ENCODE measurements at places on chromosomes 12 and 14. TPM values are rescaled to one million over a fixed set of nuclear protein-coding genes. Genes with fewer than 3 reads are reported as not detected.

The TMEM116 gene
- total RNA-seq, result 10.5 TPM

The CORO1C gene
- total RNA-seq, result 87.4 TPM

The HOXC12 gene
- not detected for total RNA-seq

The LGR5 gene
- total RNA-seq, result not detected

- no peaks in the 10 kb centered on the region for H3K27me3 ChIP-seq
- DNase-seq, result no peak
- no peaks in the 10 kb centered on the region for H3K4me1 ChIP-seq
- no peak overlapping the region for H3K27ac ChIP-seq
Measured at GRCh38 chr14:87386524-87386923, 606.5 kb downstream of the GALC start.

DNA sequence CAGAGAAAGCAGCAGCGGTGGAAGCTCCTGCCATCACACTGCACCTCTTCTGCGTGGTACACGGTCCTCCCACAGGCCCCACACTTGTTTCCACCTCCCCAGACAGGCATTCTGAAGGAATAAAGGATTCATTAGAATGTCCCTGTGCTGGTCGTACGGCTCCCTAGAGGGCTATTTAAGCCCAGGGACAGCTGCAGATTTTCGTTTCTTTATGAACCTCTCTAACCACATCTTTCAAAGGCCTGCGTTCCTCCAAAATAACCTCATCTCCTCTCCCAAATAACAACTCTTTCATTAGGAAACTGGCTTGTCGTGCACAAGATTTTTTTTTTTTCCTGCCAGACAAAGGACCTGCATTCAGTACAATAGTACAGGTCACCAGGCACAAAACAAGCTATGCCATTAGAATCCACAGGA is 12.7 kb downstream of the CSRP2 start:
- peaks cover 1% of the 10 kb centered on the region for H3K36me3 ChIP-seq
- H3K4me3 ChIP-seq, result no peak overlapping the region
- H3K4me1 ChIP-seq, result peaks cover 3% of the 10 kb centered on the region
- H3K27me3 ChIP-seq, result peaks cover 34% of the 10 kb centered on the region
- no peak overlapping the region for H3K27ac ChIP-seq

DNA sequence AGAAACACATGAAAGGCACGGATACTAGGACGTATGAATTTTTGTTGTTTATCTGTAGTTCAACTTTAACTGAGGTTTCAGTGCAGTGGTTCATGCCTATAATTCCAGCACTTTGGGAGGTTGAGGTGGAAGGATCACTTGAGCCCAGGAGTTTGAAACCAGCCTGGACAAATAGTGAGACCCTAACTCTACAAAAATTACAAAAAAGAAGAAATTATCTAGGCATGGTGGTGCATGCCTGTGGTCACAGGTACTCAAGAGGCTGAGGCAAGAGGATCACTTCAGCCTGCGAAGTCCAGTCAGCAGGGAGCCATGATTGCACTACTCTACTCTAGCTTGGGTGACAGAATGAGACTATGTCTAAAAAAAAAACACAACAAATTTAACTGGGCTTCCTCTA is 8.0 kb downstream of the KRT6B start:
- no peak overlapping the region for H3K4me3 ChIP-seq
- H3K27ac ChIP-seq, result no peak overlapping the region
- H3K4me1 ChIP-seq, result no peaks in the 10 kb centered on the region
- no peaks in the 10 kb centered on the region for H3K36me3 ChIP-seq

GRCh38 chr12:3236345-3237187 is 159.4 kb downstream of the TSPAN9 start:
- no peak overlapping the region for H3K4me3 ChIP-seq
- H3K4me1 ChIP-seq, result no peaks in the 10 kb centered on the region
- H3K27me3 ChIP-seq, result no peaks in the 10 kb centered on the region
- no peak for DNase-seq
- no peaks in the 10 kb centered on the region for H3K36me3 ChIP-seq

DNA sequence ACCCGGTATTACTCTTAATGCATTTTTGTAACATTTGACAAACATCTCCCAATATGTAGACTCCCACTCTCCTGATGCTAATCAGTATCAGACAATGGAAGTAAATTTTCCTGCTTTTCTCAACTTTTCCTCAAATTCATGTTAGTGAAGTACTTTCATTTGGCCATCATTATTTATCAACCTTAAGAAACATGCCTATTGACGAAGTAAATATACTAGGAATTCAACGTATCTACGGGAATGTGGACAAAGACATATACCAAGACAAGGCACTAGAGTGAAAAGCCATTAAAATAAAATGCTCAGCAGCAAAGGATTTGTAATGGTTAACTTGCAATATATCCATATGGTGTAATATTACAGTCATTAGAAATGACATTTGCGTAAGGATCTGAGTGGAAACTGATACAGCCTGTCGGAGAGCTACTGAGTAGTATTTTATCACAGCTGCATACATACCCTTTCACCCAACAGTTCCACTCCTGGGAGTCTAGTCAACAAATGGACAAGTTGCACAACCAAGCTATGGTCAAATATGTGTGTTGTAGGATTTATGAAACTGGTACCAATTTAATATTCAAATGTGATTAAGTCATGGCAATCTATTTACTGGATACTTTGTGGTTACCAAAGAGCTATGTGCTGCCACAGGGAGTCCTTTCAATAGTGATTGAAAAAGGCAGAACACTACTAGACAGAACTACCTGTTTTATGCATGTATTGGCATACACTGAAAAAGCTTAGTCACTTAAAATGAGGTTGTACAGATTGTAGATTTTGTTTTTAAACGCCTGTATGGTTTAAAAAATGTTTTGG is 26.5 kb downstream of the NUDT4 start:
- peak overlapping the region; percentile 66 for H3K27ac ChIP-seq
- H3K4me3 ChIP-seq, result no peak overlapping the region
- DNase-seq, result no peak
- H3K36me3 ChIP-seq, result peaks cover 29% of the 10 kb centered on the region
- H3K27me3 ChIP-seq, result no peaks in the 10 kb centered on the region

DNA sequence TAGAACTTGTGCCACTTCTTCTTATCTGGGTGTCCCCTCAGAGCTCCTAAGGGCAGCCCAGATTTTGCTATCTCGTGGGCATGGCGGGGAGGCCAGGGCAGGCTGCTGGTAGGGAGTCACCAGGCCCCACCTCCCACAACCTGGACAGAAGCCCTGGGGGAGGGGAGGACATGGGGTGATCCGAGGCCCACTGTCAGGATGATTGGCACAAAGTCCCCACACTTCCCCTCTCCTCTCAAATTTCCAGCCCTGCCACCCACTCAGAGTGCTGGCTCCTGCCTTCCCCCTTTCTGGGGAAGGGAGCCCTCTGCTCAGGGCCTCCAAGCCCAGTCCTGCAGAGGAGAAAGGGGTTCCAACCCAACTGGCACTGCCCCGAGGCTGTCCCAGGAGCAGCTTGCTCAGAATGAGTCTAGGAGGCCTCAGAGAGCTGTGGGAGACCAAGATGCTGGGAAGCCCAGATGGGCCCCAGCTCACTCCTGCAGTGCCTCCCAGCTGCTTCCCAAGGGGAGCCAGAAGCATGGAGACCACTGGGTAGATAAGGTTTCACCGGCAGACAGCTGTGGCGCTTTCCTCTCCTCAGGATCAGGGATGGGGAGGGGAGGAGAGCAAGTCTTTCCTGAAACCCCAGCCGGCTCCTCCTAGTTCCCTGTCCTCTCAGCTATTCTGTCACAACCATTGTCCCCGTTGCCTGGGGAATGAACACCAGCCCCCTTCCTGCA is 82.8 kb downstream of the B4GALNT3 start:
- DNase-seq, result no peak
- no peaks in the 10 kb centered on the region for H3K36me3 ChIP-seq
- no peak overlapping the region for H3K27ac ChIP-seq
- peaks cover 23% of the 10 kb centered on the region for H3K4me1 ChIP-seq
- H3K4me3 ChIP-seq, result no peak overlapping the region
- H3K27me3 ChIP-seq, result peaks cover 32% of the 10 kb centered on the region

GRCh38 chr12:13091832-13092231 is 11.6 kb downstream of the GSG1 start:
- H3K36me3 ChIP-seq, result no peaks in the 10 kb centered on the region
- no peak overlapping the region for H3K27ac ChIP-seq
- no peak for DNase-seq
- peaks cover 8% of the 10 kb centered on the region for H3K4me1 ChIP-seq

- H3K27me3 ChIP-seq, result no peaks in the 10 kb centered on the region
- peaks cover 50% of the 10 kb centered on the region for H3K36me3 ChIP-seq
- peak overlapping the region; percentile 97 for H3K4me3 ChIP-seq
- peak overlapping the region; percentile 99 for H3K27ac ChIP-seq
Measured at GRCh38 chr12:21656905-21657325, 727 bp downstream of the LDHB start.

DNA sequence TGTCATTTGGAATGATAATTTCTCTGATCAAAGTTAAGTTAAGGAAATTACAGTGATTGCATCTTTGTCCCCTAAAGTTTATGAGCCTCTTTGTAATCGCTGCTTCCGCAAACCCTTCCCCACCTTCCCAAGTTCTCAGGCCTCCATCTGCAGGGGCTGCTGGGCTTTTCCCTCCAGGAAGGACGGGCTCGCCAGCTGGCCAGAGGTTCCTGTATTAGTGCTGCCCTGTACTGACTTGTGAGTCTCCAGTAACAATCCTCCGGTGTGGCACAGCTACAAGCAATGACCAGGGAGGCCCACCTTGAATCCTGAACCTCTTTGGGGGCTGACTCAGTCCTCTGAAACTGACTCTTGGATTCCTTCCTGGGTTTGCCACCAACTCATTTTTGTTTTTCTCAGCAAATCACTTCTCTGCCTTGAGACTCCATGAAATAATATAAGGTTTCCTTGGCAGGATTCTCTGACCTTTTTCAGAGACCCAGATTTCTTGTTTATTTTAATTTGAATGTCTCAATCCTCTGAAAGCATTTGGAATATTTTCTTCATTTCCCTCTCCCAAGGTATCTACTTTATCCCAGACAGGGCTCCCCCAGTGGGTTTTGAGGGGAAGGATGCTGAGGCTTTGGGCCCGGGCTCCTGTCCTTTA is 398.6 kb downstream of the ZFP36L1 start:
- H3K27ac ChIP-seq, result no peak overlapping the region
- H3K36me3 ChIP-seq, result no peaks in the 10 kb centered on the region
- DNase-seq, result no peak
- H3K4me1 ChIP-seq, result peaks cover 5% of the 10 kb centered on the region
- H3K27me3 ChIP-seq, result no peaks in the 10 kb centered on the region

- peaks cover 10% of the 10 kb centered on the region for H3K4me1 ChIP-seq
- no peak overlapping the region for H3K4me3 ChIP-seq
- no peak for DNase-seq
- H3K27me3 ChIP-seq, result no peaks in the 10 kb centered on the region
Measured at GRCh38 chr12:50825372-50825838, 17.3 kb upstream of the TMPRSS12 start.

DNA sequence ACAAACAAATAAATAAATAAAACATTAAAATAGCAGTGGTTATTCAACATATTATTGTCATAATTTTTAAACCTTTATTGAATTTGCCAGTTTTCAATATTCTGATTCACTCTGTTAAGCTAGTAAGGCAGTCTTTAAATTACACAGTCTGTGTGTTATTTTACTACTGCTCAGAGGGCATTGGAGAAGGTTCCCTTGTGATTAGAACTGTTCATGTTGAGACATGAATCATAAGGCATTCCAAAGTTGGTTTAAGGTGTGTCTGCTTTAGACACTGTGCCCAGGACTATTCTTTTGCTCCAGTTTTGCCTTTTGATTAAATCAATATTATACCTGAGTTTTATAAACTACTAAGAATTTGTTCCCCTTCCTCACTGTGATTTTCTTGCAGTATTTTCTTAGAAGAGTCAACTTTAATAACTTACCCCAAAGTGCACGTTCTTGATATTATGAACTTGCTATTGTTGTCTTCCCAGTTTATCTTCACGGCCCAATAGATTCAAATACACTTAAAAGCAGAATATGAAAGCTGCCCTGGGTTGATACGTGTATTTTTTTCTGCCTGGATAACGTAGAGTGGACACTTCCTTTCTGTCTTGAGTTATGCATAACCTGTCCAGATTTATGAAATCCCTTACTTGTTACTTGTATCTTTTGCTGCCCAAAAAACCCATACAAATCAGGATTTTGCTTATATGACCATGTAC is 105.3 kb upstream of the BCAT1 start:
- peak overlapping the region; percentile 80 for H3K4me3 ChIP-seq
- H3K27me3 ChIP-seq, result no peaks in the 10 kb centered on the region
- H3K4me1 ChIP-seq, result peaks cover 52% of the 10 kb centered on the region

DNA sequence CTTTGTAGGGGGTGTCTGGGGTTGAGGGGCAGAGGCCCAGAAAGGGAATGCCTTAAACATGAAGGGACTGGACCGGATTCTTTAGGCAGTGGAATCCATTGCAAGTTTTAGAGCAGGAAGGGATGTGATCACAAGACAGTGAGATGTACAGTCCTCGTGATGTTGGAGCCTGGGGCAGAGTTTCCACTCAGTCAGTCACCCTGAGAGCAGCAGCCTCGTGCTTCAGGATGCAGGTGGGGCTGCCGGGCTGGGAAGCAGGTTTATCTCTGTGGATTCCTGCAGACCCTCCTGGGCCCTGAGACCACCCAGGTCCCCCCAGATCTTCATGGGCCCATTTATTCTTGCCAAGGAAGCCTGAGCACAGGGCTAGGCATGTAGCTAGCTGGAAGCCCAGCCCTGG is 38.5 kb downstream of the RIN3 start:
- H3K36me3 ChIP-seq, result peaks cover 37% of the 10 kb centered on the region
- peak overlapping the region; percentile 11 for H3K4me3 ChIP-seq
- peaks cover 78% of the 10 kb centered on the region for H3K4me1 ChIP-seq
- peak overlapping the region; percentile 74 for H3K27ac ChIP-seq

GRCh38 chr12:104423273-104423672 is 33.5 kb upstream of the CHST11 start:
- H3K27me3 ChIP-seq, result peaks cover 3% of the 10 kb centered on the region
- H3K27ac ChIP-seq, result no peak overlapping the region
- peaks cover 15% of the 10 kb centered on the region for H3K4me1 ChIP-seq

DNA sequence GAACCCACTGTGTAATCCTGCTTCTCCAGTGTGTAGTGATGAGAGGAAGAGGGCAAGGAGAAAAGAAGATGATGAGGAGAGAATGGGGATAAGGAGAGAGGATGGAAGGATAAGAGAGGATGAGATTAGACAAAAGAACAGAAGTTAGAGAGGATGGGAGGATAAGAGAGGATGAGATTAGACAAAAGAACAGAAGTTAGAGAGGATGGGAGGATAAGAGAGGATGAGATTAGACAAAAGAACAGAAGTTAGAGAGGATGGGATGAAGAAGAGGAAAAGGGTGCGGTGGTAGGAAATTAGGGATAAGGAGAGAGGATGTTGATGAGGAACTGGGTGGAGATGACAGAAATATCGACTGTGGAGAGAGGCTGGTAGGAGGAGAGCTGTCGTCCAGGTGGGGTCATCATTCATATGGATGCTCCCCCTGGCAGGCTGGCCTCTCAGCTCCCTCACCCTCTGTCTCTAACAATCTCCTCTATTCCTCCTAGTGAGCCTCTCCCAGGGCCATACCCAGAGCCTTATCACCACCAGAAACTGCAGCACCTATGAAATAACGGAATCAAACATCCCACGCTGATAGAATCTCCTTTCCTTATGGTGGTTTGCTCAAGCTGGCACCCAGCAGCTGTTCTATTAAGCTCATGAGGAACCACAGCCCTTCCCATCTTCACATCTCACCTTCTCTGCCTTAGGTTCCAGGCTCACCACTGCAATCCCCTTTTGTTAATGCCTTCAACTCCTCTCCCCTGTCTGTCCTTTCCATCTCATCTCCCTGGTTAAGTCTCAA is 6.0 kb upstream of the CIROP start:
- H3K4me1 ChIP-seq, result peaks cover 8% of the 10 kb centered on the region
- H3K27ac ChIP-seq, result no peak overlapping the region
- no peak for DNase-seq
- H3K4me3 ChIP-seq, result no peak overlapping the region
- no peaks in the 10 kb centered on the region for H3K36me3 ChIP-seq

Data from activated naive CD8-positive, alpha-beta T cell treated with anti-CD3 and anti-CD28 coated beads for 36 hours (primary cell).